ENCODE measurements at places on chromosomes 7 and 10. TPM values are rescaled to one million over a fixed set of nuclear protein-coding genes. Genes with fewer than 3 reads are reported as not detected.

DNA sequence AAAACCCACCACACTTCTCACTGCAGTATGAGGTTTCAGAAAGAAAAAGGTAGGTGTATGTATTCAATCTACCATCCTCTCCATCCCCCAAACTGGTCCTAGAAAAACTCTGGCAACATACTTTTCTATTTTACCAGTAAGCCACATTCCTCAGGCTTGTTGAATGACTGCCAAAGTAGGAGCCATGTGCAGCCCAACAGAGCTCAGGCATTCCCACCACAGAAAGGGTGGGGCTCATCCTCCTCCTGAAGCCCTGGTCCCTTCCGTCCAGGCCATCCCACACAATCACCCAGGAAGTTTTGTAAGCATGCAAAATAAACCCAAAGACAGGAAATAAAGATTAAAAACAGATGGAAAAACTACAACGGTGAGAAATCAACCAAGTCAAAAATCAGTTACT lies 57.2 kb downstream of the MAD1L1 start:
- DNase-seq = no peak

The TRIM74 gene
- 0.78 TPM for polyA plus RNA-seq

The OR6V1 gene
- polyA plus RNA-seq = not detected

The BUD23 gene
- polyA plus RNA-seq = 79.1 TPM

- no peak for DNase-seq
Measured at GRCh38 chr10:71378336-71379117, 18.2 kb upstream of the CDH23 start.

DNA sequence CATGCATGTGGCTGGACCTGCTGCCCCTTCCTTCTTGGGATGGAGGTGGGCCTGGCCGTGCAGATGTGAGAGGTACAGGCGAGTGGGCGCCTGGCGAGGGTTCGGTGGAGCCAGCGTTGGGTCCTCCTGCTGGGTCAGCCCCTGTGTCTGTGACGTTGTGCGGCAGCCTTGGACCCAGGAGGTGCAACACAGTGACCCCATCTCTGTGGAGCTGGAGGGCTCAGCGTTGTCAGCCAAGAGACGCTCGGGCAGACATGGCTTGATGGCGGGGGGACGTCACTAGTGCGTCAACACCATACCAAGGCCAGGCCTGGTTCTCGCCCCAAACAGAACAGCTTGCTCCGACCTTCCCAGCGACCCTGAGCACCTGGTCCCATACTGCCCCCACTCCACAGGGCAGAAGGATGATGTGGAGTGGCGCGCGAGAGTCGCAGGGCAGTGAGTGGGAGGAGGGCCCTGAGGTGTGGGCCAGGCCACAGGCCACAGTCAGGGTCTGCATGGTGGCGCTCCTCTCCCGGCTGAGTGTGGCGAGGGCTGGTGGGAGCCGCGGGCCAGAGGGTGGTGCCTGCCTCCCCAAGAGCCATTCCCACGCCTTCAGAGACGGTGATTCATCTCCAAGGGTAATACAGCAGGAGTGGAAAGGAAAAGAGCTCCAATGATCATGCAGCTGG lies 184.4 kb downstream of the DNAJB6 start:
- DNase-seq = no peak

DNA sequence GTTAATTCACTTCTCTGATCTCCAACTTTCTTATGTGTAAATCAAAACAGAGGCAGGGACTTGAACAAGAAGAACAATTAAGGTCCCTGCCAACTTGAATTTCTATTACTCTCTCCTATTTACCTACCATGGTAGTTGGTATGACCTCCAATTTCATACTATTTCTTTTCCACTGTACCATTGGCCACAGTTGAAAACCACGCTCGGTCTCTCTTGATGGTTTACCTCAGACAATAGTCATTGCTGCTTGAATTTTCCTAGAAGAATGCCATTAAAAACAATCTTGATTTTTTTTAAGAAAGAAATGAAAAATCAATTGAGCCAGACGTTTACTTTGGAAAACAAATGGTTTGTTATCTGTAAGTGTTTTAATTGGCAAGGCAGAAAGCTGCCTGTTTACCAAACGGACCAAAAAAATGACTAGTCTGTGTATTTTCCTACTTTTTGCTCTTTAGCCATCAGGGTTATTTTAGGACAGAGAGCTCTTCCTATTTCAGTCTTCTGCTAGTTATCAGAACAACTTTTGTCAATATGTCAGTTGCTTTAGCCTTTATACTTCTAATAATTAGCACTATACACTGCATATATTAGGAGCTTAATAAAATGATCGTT lies 157.5 kb upstream of the PLXDC2 start:
- DNase-seq = no peak

The SLC16A12 gene
- 27.8 TPM for polyA plus RNA-seq

The ITGB1 gene
- polyA plus RNA-seq = 687 TPM

The EPHB6 gene
- 21.0 TPM for polyA plus RNA-seq

DNA sequence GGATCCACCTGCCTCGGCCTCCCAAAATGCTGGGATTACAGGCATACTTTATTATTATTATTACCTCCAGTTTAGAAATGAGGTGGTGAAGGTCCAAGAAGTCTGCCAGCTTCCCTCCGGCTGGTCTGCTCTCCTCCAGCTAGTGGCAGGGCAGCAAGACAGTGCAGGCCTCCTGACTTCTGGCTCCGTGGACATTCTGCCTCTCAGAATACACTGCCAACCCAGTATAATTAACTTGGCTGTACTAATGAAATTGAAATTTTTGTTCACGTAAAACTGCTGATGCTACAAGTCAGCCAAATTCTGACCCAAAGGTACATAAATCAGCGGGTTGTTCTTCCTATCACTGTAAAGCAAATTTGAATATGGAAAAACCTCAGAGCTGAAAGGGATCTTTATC lies 7.6 kb upstream of the PDE1C start:
- no peak for DNase-seq

- DNase-seq = no peak
Measured at GRCh38 chr10:99975942-99976809, 33.6 kb downstream of the DNMBP start.

The UTF1 gene
- polyA plus RNA-seq = not detected

GRCh38 chr7:31073326-31074119 lies 21.4 kb downstream of the ADCYAP1R1 start:
- no peak for DNase-seq

DNA sequence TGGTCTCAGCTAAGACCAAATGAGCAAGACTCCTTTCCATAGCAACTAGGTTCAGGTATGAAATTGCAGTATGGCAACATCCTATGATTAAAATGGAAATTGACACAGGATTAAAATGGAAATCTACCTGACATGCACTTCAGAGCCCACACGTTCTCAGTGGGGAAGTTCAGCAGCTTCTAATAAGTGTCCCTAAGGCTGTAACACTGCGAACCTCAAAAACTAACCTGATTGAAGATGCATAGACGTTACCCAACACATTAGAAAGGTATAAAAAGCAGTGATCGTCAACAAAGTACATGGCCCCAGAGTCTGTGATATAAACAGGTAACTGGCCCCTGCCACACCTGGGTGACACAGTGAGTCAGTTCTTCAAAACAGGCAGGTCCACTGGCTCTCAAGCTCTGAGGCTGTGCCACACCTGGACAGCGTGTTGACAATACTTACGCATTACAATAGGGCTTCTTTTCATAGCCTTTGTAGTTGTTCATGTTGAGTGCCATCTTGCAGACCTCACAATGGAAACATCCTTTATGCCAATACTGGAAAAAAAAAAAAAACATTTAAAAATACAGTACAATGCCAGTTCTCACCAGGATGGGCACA lies 274.9 kb upstream of the NEBL start:
- no peak for DNase-seq

The PPP1R3C gene
- 41.9 TPM for polyA plus RNA-seq

DNA sequence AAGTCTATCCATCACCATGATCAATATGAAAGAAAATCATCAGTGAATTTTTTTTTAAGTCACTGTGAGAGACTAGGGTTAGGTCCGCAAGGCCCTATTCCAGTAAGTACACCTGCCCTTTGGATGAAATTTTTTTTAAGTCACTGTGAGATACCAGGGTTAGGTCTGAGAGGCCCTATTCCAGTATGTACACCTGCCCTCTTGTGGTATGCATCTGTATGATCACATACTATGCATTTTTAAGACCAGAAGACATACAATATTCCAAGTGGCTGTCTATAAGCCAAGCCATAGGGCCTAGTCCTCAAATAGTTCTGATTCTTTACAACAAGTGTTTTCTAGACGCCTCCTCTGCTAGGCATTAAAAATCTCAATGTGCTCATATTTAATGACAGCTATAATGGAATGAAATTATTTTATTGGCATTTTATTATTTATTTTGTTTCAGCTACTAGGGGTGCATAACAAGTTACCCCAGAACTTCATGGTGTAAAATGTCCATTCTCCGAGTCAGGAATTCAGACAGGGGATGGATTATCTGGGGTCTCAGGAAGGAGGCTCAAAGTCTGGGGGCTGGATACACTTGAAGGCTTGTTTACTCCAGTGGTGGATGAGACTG lies 53.1 kb downstream of the TEX36 start:
- DNase-seq = no peak

The GNAT3 gene
- polyA plus RNA-seq = not detected

The C7orf57 gene
- 0.47 TPM for polyA plus RNA-seq

The MKX gene
- polyA plus RNA-seq = 0.03 TPM

GRCh38 chr7:75732764-75733630 lies 5.7 kb downstream of the HIP1 start:
- DNase-seq = no peak

DNA sequence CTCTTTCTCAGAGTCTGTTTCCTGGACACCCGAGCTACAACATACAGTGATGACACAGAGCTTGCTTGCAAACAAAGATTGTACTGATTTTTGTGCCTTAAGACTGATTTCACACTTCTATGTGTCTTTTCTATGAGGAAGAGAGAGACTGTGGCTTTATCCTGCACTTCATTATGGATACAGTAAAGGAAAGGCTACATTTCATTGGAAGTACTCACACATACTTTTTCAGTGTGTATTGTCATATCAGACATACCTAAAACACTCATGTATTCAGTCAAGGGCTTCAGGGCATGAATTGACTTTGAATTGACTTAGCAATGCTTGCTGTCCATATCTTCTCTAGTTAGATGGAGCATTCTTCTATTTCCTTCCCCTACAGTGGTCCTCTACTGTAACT lies 135.5 kb upstream of the IMMP2L start:
- DNase-seq = no peak

- DNase-seq = no peak
Measured at GRCh38 chr7:142560166-142560565, 189.1 kb upstream of the PRSS1 start.

- DNase-seq = peak; percentile 8
Measured at GRCh38 chr7:106285855-106286492, 1.2 kb upstream of the NAMPT start.

DNA sequence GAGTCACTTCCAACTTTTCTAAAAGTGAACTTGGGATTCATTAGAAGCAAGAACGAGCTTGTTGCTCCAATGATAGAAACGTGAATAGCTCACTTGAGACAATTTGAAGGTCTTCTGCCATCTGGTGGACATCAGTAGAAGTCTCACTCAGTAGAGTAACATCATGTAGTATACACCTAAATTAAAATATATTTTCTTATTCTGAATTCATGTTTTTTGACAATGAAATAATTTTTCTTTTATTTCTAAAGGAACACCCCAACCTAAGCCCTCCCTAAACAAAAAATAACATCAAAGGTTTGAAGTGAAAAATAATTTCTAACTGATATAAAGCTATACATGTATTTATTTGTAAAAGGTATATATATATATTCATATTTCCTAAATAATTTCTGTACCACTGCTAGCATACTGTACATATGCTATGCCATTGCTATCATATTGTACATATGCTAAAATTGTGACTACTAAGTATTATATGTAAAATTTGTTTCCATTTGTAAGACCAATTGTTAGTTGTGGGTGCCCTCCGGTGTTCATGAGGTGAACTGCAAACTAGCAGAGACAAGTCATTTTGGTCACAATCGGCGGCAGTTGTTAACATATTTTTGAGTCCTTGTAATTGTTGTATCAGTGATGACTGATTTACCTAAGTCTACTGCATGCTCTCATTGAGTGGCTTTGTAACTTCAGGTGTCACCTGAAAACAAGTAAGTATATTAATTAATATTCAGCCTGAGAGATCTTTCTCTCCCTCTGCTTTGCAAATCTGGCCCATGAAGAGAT lies 121.9 kb downstream of the PTPRZ1 start:
- DNase-seq = peak; percentile 41

The DNAH11 gene
- 2.2 TPM for polyA plus RNA-seq

DNA sequence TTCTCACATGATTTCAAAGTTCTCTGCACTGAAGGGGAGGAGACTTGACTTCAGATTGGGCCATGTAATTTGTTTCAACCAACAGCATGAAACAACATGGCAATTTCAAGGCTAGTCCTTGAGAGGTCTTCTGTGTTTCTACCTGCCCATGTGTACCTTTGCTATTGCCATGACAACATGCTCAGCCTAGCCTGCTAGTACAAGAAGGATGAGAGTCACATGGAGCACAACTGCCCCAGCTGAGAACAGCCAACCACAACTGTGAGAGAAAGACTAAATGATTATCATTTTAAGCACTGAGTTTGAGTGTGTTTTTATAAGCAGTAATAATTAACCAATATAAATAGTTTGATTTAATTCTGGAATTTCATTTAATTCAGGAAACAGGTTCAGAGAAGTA lies 41.9 kb downstream of the ANKMY2 start:
- no peak for DNase-seq

- no peak for DNase-seq
Measured at GRCh38 chr7:69819333-69819705, 221.0 kb downstream of the AUTS2 start.

The TMEM229A gene
- polyA plus RNA-seq = 0.12 TPM

The PIP gene
- polyA plus RNA-seq = not detected

- no peak for DNase-seq
Measured at GRCh38 chr10:17081431-17081830, 48.2 kb downstream of the CUBN start.

The GNAI1 gene
- 121 TPM for polyA plus RNA-seq

The UPK3BL2 gene
- 5.0 TPM for polyA plus RNA-seq

DNA sequence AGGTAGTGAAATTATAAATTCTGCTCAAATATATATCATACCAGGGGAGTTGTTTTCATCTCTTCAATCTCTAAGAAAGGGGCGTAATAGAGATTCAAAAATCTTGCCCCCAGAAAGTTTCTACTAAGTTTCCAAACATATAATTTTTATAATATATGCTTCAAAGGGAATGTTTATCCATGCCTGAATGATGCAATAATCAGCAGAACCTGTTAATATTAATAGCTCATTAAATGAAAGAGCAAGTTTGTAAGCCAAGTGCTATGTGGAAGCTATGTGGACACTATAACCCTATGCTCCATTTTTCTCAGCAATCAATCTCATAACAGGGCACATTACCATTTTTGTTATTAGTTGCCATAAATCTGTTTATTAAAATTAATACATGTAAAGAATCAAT lies 25.3 kb downstream of the VPS41 start:
- DNase-seq = no peak

DNA sequence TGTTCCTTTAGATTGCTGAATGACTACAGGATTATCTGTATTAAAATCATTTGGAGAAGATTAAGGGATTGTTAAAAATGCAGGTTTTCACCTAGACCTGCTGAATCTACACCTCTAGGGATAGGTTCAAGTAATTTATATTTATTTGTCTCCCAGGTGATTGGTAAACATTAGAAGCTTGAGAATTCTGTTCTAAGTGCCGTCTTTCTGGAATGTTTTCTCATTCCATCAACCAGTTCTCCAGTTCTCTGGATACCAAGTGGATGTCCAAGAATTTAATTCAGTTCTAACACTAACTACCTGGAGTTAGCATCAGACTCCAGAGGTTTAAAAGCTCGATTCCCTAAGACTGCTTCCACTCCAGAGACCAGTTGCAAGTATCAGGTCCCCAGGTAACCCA lies 110.9 kb downstream of the PRTFDC1 start:
- no peak for DNase-seq

All from right renal cortex interstitium (tissue), 3 donors.